Activated CD4-positive, alpha-beta T cell treated with anti-CD3 and anti-CD28 coated beads, Interleukin-2, amount 50 U/mL, for 1 hour (primary cell): ENCODE measurements at places on chromosomes 4 and X.
A peak's percentile ranks its signal among the peaks of the same experiment; 100 is the strongest.

DNA sequence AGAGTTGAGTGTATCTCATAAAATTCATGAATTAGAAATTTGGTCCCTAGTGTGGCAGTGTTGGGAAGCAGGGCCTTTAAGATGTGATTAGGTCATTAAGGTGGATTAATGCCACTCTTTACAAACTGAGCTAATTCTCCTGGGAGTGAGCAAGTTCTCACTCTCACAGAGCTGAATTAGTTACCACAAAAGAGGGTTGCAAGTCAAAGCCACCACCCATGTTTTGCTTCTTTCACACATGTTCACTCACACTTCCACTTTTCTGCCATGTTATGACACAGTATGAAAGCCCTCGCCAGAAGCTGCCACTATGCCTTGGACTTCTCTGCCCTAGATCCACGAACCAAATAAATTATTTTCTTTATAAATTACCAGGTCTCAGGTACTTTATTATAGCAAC is 332.1 kb downstream of the ARAP2 start:
- no peak for DNase-seq

GRCh38 chr4:1410491-1411325 is 4.5 kb upstream of the NKX1-1 start:
- DNase-seq = peak; percentile 45

DNA sequence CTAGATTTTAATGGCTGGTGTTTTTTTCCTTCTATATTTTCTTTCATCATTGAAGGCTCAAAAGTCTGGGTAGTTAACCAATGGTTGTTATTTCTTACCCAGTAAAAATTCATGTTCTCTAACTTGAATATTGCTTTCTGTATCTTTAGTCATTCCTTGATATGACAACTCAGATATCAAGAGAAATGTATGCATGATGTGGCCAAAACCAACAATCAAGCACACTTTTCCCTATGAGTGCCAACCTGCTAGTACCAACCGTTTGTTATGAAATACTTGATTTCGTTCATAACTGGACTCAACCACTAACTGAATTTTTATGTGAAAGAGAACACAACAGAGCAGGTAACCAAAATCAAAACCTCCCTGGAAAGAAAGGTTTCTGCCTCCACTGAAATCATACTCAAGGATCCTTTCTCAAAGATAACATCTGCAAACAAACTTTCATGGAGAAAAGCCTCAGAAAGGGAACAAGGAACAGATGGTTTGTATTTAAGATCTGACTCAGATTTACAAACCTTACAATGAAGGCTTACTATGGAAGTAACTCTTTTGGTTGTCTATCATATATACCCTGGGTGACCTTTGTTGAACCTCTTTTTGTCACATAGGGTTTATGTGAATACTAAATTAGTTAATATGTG is 8.3 kb upstream of the VEGFC start:
- DNase-seq = no peak

DNA sequence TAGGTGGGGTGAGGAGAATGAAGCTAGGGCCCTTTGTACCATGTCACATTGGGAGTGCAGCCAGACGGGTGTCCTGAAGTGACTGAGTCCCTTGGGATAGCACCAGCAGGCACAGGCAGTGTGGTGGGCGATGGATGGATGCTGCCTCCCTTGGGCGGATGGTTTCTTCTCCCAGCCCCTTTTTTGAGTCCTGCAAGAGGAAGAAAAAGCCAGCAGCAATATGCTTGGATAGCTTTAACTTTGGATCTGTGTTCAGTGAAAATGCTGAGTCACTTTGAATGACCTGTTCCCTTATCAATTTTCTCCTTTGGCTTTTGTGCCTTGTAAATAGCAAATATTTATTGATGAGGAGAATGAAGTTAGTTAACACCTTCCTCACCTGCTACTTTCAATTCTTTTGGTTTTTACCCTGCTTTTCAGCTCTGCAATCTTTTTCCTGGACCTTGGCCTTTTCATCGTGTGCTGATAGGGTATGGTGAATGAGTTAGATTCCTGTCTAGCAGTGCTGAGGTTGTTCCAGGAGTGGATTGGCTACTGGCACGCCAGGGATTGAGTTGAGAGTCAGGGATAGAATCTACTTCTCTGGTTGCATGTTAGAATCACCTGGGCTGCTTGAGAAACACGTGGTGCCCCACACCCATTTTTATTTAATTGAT is 10.2 kb downstream of the DCUN1D4 start:
- DNase-seq = no peak

DNA sequence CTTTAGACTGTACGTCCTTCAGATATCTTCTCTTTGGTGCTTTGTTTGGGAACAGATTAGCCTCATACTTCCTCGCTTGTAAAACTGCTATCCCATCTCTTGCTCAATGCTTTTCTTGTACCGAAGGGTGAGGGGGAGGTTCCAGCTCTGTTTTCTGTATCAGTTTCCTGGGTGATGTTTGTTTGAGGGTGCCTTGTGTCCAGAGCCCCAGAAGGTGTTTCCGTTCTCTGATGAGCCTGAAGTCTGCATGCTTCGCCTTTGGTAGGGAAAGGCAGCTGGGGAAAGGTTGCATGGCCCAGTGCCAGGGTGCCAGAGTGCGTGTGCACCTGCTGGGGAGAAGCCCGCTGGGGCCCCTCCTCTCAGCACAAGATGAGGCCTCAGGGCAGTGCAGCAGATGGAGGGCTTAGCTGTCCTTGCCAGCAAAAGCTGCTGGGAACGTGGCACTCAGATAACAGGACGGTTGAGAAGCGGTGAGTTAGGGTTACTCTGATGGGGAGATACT is 73.7 kb downstream of the TBL1X start:
- no peak for DNase-seq

GRCh38 chr4:93710101-93710846 is 118.3 kb upstream of the ATOH1 start:
- DNase-seq = no peak

DNA sequence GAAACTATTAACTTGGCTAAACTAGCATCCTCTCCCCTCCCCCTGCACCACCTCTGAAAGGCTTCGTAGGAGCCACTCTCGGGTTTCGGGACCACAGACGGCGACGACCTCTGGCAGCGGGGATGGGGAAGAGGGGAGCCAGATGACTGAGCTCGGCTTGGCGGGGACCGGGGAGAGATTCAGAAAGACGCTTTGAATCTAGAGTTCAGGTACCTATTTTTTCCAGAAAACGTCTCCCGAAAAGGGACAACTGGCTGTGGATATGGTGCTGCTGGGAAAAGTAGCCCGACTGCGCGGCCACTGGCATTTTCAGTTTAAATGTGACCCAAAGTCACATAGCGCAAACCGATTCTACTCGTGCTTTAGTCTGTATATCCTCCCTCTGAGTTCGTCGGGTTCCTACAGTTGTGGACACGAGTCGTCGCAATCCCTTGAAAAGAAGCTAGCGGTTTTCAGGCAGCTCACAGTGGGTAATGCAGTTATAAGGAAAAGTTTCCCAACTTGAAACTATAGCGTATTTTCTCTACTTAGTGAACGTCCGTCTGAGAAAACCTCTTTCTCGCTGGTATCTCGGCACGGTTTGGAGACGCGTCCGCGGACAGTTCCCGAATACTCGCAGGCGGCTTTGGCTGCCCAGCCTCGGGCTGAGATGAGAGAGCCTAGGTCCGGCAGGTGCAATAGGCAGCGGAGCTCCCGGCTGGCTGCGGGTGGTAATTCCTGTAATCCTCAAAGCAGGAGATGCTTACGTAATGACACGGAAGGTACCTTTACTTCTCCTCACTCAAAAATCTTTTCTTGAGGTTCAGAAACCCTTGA is 1.3 kb downstream of the PARM1 start:
- DNase-seq = no peak

GRCh38 chrX:44742480-44743155 is 101.2 kb upstream of the DUSP21 start:
- DNase-seq = no peak

GRCh38 chr4:101288365-101289145 is 58.8 kb downstream of the PPP3CA start:
- no peak for DNase-seq

DNA sequence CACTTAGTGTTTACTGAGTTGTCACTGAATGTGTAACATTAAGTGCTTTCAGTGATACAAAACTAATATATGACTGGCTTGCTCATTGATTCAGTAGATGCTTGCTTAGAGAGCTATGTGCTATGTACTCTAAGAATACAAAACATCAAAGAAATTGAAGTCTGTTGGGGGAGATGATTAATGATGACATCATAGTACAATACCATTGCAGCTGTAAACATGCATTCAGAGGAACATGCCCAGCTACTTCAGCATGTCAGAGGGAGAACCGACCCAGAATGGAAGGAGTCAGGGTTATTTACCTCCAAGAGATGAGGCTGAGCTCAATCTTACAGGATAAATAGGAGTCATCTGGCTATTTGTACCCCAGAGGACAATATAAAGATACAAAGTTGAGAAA is 290.8 kb downstream of the TENM3 start:
- no peak for DNase-seq

- no peak for DNase-seq
Observed at GRCh38 chrX:82384401-82384800, 1123.7 kb upstream of the POU3F4 start.

DNA sequence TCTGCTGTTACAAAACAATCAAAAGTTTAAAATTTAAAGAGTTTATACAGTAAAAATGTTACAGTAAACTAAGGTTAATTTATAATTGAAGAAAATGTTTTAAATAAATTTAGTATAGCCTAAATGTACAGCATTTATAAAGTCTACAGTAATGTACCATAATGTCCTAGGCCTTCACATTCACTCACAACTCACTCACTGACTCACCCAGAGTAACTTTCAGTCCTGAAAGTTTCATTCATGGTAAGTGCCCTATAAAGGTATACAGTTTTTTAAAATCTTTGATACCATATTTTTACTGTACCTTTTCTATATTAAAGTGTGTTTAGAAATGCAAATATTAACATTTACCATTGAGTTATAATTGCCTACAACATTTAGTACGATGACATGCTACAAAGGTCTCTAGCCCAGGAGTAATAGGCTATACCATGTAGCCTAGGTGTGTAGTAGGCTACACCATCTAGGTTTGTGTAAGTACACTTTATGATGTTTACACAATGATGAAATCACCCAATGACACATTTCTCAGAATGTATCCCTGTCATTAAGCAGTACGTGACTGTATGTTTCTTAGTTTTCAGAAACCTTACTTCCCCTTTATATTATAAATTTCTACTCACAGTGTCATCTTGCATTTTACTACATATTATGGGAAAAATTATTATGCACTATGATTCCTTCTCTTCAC is 320.8 kb downstream of the ADAM29 start:
- no peak for DNase-seq

- no peak for DNase-seq
Observed at GRCh38 chr4:88880501-88881226, 176.3 kb downstream of the FAM13A start.
